Astrocyte of the spinal cord (primary cell): ENCODE measurements at places on chromosomes 2 and 18.
A peak's percentile ranks its signal among the peaks of the same experiment; 100 is the strongest.

- DNase-seq = no peak
These were observed 6.9 kb upstream of the GFPT1 start for GRCh38 chr2:69393963-69394362.

DNA sequence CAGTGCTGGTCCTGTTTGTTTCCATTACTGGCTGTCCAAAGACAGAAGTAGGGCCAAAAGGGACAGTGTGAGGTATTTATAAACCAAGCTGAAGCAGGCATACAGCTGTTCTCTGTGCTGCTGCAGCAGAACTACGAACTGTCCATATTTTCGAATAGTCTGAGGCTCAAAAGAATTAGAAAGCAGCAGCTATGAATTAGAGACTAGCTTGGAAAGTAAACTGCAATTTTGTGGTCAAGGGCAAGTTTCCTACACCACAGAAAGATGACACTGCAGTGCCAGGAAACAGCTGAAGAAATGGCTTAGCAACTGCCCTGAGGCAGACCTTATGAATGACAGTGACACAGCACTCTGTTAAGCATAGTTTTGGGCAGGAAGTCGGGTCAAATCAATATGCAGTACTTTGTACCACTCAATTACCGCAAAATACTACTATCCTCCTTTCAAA is 125.3 kb downstream of the TMEM131 start:
- peak; percentile 92 for DNase-seq

GRCh38 chr18:78778651-78779050 is 201.0 kb upstream of the SALL3 start:
- no peak for DNase-seq

DNA sequence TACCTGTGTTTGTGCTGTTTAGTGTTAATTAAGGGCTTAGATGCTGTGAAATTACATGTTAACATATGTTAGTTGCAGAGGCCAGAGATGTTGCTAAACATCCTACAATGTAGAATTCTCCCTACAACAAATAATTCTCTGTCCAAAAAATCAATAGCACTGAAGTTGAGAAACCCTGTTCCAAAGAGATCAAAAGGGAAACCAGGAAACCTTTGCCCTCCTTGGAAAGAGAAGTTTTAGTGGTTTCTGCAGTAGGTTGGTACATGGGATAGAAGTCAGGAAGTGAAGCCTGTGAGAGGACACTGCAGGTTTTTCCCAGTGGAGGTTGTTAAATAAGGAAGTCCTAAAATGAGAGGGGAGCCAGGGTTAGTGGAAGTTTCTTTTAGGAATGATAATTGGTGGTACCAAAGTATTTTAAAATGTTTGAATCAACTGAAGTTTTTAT is 6.3 kb upstream of the RMDN2 start:
- DNase-seq = no peak

DNA sequence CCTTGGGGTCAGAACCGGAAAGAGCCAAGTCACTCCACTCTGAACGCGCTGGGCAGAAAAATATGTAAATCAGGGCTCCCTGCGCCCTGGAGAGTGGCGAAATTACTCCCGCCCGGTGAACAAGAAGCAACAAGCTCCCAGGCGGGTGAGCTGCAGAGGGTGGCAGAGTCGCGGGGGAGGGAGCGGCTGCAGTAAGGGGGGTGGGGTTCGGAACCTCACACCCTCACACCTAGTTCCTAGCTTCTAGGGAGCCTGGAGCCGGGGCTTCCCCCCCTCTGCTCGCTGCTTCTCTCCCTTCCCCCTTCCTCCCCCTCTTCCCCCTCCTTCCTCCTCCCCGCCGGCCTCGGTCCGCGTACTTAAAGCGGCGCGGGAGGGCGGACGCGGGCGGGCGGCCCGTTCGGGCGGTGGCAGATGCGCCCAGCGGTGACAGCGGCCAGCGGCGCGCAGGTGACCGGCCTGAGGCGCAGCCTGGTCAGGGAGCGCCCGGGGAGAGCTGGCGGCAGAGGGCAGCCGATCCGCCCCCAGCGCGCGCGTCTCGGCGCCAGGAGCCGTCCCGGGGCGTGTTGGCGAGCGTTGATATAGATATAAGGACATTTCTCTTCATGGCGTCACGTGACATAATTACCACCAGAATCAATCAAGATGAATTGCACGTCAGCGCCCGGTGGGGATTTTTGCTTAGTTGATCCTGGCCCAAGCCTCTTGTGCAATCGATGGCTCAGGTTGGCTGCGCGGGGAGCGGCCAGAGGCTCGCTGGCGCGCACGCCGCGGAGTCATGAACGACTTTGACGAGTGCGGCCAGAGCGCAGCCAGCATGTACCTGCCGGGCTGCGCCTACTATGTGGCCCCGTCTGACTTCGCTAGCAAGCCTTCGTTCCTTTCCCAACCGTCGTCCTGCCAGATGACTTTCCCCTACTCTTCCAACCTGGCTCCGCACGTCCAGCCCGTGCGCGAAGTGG is at the start of gene HOXD11:
TSS of gene HOXD11 (plus strand) at position 700 of the 959 bp plus-strand sequence. CDS start at position 776, 76 bp downstream.
- DNase-seq = no peak

DNA sequence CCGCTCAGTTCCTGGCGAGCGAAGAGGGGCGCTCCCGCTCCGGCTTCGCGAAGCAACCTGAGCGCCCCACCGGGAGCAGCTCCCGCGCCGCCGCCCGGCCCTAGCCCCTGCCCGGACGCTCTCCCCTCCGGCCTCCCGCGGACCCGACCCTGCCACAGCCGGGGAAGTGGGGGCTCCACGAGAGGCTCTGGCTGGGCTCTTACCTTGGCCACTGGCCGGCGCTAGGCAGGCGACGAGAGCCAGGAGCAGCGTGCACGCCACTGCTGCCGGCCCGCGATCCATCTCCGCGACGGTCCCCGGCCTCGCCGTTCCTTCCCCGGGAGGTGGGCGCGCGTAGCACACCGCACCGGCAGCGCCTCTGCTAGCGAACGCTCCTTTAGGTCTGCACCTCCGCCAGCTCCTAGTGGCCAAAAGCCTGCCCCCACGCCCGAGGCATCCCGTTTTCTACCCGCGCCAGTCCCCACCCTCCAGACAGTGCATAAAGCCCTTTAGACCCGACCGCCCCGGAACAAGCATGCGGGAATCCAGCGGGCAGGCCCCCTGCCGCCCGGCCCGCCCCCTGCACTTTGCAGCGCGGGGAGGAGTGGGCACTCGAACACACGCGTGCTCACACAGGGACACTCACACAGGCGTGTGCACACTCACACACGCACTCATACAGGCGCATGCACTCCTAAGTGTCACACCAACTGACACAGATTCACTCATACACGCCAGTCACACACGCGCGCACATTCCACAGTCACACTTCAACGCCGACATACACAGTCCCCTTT is at the start of gene LRP2:
TSS of gene LRP2 (minus strand) at position 417 of the 776 bp plus-strand sequence. CDS start at position 282, 135 bp downstream.
- peak; percentile 3 for DNase-seq

DNA sequence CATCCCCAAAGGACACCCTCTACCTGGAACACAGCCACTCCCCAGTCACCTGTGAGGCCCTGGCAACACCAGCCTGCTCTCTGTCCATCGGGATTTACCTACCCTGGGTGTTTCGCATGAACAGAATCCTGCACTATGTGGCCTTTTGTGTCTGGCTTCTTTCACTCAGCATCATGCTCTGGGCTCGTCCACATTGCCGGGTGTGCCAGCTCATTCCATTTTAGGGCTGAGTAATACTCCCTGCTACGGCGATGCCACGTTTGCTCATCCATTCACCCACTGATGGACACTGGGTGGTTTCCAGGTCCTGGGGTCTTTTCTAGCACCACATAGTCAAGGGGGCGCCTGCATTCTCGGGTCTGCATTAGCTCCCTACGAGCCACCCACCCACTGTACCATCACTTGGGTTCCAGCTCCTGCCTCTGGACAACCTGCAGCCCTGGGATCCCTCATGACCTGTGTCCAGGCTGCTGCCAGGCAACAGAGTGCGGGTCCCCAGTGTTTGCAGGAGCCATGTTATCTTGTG is 22.0 kb downstream of the KCNF1 start:
- no peak for DNase-seq

DNA sequence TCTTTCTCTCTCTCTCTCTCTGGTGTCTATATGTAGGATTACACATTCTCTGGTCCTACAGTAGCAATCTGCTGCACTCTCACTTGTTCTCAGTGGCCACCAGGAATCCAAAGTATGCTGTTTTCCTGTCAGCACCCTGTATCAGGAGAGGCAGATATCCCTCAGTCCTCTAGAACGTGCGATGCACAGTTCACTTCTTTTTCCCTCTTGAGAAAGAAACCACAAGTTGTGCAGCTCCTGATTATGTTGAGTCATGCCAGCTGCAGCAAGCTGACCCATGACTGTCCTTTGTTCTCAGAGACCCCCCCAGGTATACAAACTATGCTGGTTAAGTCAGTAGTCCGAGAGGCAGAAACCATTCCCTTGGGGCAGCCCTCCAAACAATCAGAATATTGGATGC is 54.6 kb downstream of the LANCL1 start:
- DNase-seq = peak; percentile 74

GRCh38 chr18:79936641-79937040 is 14.8 kb downstream of the SLC66A2 start:
- DNase-seq = no peak

- no peak for DNase-seq
These were observed 8.1 kb downstream of the MRPS5 start for GRCh38 chr2:95113464-95113863.
